Hematopoietic multipotent progenitor cell treated with erythropoietin and hydrocortisone succinate and interleukin-3 and kit ligand, for 8 days (in vitro differentiated cells): ENCODE measurements at places on chromosomes 12 and 14.

- no peak for DNase-seq
Measured at GRCh38 chr12:11705010-11705409, 55.5 kb downstream of the ETV6 start.

DNA sequence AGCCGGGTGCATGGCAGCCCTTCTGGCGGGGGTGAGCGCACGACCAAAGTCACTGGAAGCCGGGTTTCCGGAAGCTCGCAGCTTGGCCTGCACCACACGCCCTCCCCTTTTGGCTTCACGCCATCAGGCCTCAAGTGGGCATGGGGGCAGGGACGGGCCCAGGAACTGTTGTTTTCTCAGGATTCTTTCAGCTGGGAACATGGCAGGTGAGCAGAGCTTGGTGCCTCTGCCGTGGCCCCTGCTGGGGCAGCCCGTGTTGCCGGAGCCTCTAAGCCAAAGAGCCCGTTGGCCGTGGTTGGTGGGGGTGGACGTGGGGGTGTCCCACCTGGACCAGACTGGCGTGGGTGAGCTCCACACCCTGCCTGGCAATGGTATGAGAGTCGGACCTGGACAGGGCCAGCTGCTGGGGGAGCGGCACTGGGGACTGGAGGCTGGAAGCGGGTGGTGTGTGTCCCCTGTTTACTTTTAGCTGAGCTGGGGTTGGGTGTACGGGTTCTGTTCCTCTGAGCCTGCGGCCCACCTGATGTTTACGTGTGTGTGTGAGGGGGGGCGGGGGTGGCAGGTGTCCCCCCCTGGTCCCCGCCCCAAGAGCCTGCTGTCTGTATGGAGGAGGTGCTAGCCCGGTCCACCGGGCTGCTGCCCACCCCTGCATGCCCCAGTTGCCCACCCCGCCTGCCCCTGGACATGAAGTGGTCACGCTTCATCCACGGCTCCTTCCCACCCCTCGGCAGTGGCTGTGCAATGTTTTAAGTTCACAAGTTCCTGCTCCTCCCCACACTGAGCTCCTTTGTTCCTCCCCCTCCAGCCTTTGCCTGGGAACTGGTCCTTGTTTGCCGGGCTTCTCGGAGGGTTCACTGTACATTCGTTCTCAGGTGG lies 28.7 kb upstream of the PLD4 start:
- no peak for DNase-seq

GRCh38 chr12:38411426-38411825 lies 94.9 kb downstream of the ALG10B start:
- DNase-seq: no peak

- no peak for DNase-seq
Measured at GRCh38 chr14:23608454-23608853, 27.7 kb upstream of the DHRS2 start.

GRCh38 chr14:34420547-34421150 lies 41.4 kb downstream of the SPTSSA start:
- DNase-seq: no peak

GRCh38 chr12:72677139-72677538 lies 405.0 kb downstream of the TRHDE start:
- DNase-seq: peak; percentile 19

- no peak for DNase-seq
Measured at GRCh38 chr14:74599946-74600345, 12.1 kb downstream of the LTBP2 start.

DNA sequence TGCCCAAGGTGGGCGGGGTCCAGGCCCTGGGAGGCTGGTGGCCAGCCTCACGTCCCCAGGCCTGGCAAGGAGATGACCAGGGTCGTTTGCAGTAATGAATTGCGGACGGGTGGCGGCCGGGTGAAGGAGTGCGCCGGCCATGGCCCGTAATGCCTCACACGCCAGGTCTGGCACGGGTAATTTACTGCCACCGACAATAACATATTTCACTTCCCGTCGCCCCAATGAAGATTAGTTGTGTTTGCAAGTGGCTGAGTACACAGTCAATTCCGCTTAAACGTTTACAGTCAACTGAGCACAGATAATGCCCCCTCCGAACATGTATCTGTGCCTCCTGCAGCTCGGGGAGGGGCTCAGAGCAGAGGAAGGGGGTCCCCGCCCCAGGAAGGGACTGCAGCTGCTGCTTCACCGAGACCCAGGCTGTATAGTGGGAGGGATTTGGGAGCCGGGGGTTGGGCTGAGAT lies 48.3 kb downstream of the MVK start:
- DNase-seq: no peak

- DNase-seq: no peak
Measured at GRCh38 chr12:388012-388411, 1.1 kb downstream of the KDM5A start.
